Activated naive CD4-positive, alpha-beta T cell treated with anti-CD3 and anti-CD28 coated beads, Interleukin-2, amount 50 U/mL, for 72 hours (primary cell): ENCODE measurements at places on chromosomes 5 and 9.

DNA sequence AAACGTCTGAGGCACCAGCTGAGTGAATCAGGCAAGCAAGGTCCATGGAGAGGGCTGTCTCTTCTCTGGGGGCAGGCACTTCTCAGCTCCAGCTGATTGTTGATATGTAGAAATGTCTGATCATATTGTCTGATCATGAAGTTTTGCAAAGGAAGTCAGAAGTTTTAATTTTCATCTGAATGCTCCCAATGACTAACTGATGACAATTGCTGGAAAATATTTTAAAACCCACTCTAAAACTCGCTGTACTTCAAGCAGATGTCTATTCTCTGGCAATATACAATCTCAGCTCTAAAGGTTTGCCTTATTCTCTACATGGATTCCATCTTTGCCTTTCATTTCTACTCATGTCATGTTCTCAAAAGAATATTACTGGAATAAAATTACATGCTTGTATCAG lies 12.7 kb downstream of the PLK2 start:
- DNase-seq = no peak

- DNase-seq = no peak
Observed at GRCh38 chr9:4038182-4038723, 261.6 kb downstream of the GLIS3 start.

DNA sequence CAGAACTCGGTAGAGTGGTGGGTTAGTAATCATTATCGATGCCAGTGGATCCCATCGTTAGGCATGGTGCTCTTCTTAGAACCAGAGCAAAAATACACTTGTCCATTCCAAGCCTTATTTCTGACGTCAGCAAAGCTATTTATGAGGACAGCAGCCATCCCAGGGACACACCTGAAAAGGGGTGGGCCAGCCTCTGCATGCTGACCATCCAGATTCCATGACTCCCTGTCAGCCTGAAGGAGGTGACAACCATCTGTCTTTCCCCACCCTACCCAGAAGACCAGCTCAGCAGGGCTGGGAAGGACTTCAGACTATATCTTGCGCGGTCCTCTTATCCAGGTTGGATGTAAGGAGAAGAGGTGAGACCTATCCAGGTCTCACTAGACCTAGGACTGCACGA lies 5.7 kb upstream of the NIPAL4 start:
- no peak for DNase-seq

DNA sequence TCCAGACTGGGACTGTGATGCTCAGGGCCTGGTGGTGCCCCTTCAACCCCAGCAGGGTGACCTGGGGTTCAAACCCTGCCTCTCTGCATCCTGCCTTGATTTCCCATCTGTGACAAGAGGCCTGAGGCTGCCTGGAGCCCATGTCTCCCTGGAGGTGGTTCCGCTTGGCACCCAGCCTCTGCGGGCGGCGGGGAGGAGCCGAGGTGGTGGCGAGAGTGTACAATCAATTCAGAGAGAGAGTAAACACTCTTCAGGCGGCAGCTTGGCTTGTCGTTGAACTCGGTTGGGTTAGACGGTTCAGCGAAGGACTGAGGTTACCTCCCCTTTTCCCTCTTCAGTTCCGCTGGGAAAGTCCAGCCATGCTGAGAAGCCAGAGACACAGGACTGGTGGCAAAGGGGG lies 39.3 kb downstream of the NTNG2 start:
- no peak for DNase-seq

- DNase-seq = no peak
Observed at GRCh38 chr9:97459326-97459725, 42.1 kb upstream of the TMOD1 start.

DNA sequence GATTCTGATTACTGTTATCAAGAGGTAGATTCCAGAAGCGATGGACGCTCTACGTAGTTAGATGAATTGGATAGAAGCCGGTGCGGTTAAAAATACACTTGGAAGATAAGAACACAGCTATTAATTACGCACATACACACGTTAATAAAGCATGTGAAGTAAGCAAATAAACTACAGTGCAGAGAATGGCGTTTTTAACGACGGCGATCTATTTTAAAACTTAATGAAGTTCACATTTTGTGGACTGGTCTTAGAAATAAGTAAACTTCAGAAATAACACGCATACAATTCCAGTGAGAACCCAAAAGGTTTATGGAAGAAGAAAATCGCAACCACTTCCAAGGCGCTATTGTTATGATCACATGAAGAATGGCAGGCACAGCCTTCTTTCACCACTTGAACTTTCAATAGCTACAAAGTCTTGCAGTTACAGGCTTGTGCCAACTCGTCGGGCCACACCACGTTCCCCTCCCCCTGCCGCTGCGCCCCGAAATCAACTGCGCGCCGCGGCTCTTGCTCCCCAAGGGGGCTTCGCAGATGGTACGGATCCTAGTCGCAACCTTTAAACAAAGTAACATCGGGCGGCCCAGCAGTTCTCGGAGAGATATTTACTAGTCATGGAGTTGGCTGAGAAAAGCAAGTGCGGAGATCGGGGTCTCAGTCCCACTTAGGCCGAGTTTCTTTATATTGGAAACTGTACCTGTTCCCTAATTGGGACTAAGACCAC lies 866 bp upstream of the SEMA6A start:
- no peak for DNase-seq
